ENCODE measurements at places on chromosomes 7 and 10.

DNA sequence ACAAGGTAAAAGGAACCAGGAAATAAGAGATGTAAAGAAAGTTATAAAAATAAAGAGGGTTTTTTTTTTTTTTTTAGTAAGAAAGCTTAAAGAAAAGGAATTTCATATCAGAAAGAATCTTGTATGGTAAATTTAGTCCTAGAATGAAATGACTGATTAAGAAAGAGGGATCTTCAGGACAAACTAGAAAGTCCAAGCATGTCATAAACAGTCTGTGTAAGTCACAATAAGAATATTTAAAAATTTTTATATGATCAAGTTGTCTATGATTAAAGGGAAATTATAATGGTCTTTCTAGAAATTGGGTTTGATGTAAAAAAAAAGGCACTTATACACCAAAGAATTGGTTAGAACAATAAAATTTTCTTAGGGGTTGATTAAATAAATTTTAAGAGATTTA is 289.5 kb downstream of the XPNPEP1 start:
- no peak for DNase-seq

- DNase-seq = no peak
These were observed 7.5 kb downstream of the PRKAG2 start for GRCh38 chr7:151869455-151869854.

- no peak for DNase-seq
These were observed 135.3 kb upstream of the VWC2 start for GRCh38 chr7:49638166-49638565.

GRCh38 chr7:47604496-47604890 is 22.6 kb upstream of the TNS3 start:
- DNase-seq = no peak

- no peak for DNase-seq
These were observed 13.4 kb downstream of the BUD31 start for GRCh38 chr7:99422186-99422585.

- DNase-seq = no peak
These were observed 54.5 kb downstream of the NRP1 start for GRCh38 chr10:33279811-33280602.

Data from head of caudate nucleus (tissue), 42 donors.